Activated CD8-positive, alpha-beta T cell treated with anti-CD3 and anti-CD28 coated beads for 36 hours (primary cell): ENCODE measurements at places on chromosomes 4 and X.

DNA sequence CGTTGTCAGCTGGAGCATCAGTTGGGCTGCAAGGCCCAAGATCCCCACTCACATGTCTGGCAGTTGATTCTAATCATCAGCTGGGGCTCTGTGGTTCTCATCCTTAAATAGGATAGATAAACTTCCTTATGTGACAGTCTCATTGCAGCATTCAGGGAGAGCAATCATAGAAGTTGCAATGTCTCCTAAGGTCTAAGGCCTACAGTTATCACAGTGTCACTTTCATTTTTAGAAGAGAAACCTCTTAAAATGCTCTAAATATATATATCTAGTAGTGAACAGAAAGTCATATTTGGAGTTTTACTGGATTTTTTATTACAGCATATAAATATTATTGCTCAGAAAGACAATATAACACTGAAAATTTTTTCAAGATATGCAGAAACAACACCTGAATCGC is 226.0 kb upstream of the PPP1R2C start:
- H3K4me3 ChIP-seq: no peak overlapping the region
- H3K27ac ChIP-seq: no peak overlapping the region
- H3K36me3 ChIP-seq: no peaks in the 10 kb centered on the region
- no peaks in the 10 kb centered on the region for H3K27me3 ChIP-seq
- no peaks in the 10 kb centered on the region for H3K4me1 ChIP-seq

DNA sequence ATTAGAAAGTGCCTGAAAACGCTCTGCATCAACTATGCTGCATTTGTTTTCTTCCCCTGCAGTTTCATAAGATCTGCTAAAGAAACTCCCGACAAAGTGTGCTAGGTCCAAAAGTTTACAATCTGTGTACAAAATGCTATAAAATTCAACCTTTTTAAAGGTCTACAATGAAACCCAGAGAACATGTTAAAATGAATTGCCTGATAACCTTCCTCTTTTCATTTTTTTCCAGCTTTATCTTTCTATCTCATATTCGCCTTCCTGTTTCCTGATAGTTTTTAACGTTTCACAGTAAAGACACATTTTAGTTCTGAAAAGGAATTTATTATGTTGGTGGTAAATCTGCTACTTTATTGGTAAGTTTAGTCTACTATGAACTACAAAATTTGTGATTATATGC is 9.5 kb upstream of the HPGDS start:
- no peaks in the 10 kb centered on the region for H3K36me3 ChIP-seq
- no peak overlapping the region for H3K4me3 ChIP-seq
- DNase-seq: no peak
- no peak overlapping the region for H3K27ac ChIP-seq
- H3K27me3 ChIP-seq: peaks cover 20% of the 10 kb centered on the region

GRCh38 chr4:89288430-89288829 is 19.2 kb downstream of the GPRIN3 start:
- peak overlapping the region; percentile 90 for H3K27ac ChIP-seq
- H3K4me3 ChIP-seq: peak overlapping the region; percentile 63
- H3K4me1 ChIP-seq: peaks cover 95% of the 10 kb centered on the region
- peaks cover 21% of the 10 kb centered on the region for H3K36me3 ChIP-seq
- no peaks in the 10 kb centered on the region for H3K27me3 ChIP-seq
- DNase-seq: no peak

GRCh38 chrX:17372052-17372451 is 2.9 kb upstream of the NHS start:
- H3K4me1 ChIP-seq: no peaks in the 10 kb centered on the region
- no peak overlapping the region for H3K27ac ChIP-seq
- no peak overlapping the region for H3K4me3 ChIP-seq
- H3K36me3 ChIP-seq: no peaks in the 10 kb centered on the region

DNA sequence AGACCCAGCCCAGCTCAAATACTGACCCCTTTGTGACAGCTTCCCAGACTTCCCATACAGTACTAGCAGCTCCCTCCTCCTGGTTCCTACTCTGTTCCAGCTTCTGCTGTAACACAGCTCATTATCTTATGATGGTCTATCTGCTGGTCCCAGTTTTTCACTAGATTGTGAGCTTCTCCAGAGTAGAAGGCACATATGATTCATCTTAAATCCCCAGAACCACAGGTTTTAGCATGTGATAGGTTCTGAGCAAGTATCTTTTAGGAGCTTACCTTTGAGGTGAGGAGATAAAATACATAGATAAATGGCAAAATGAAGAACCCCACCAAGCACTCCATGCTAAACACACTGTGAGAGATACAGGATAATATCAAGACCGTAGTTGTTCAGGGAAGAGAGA is 27.6 kb upstream of the ANXA3 start:
- no peak overlapping the region for H3K27ac ChIP-seq
- no peak for DNase-seq
- no peaks in the 10 kb centered on the region for H3K36me3 ChIP-seq
- no peaks in the 10 kb centered on the region for H3K4me1 ChIP-seq
- no peak overlapping the region for H3K4me3 ChIP-seq

DNA sequence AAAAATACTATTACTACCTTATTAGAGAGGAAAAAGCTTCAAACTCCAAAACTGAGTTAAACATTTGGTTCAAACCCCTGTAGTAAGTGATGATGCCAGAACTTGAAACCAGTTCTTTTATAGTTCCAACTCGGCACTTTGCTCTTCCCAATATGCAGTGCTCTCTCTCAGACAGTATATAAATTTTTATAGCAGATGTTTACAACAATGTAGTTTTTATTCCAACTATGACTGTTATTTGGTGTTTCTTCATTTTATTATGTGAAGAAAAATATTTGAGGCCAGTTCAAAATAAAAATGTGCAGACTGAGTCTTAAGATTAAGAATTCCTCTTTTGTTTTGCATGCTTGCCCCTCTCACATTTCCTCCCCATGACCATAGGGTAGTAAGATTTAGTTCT is 2.9 kb upstream of the PPP4R3C start:
- no peak for DNase-seq
- no peaks in the 10 kb centered on the region for H3K36me3 ChIP-seq
- no peaks in the 10 kb centered on the region for H3K4me1 ChIP-seq
